ENCODE measurements at places on chromosomes 1 and 21.

GRCh38 chr1:195113471-195113870, 1494.8 kb downstream of the KCNT2 start:
- no peak for DNase-seq

- DNase-seq, result peak; percentile 91
These were observed 30.6 kb upstream of the LYPD8 start for GRCh38 chr1:248786156-248786555.

- no peak for DNase-seq
These were observed 70.9 kb downstream of the DIRAS3 start for GRCh38 chr1:67979532-67979931.

- DNase-seq, result peak; percentile 22
These were observed 841 bp downstream of the SNX27 start for GRCh38 chr1:151612501-151613281.

DNA sequence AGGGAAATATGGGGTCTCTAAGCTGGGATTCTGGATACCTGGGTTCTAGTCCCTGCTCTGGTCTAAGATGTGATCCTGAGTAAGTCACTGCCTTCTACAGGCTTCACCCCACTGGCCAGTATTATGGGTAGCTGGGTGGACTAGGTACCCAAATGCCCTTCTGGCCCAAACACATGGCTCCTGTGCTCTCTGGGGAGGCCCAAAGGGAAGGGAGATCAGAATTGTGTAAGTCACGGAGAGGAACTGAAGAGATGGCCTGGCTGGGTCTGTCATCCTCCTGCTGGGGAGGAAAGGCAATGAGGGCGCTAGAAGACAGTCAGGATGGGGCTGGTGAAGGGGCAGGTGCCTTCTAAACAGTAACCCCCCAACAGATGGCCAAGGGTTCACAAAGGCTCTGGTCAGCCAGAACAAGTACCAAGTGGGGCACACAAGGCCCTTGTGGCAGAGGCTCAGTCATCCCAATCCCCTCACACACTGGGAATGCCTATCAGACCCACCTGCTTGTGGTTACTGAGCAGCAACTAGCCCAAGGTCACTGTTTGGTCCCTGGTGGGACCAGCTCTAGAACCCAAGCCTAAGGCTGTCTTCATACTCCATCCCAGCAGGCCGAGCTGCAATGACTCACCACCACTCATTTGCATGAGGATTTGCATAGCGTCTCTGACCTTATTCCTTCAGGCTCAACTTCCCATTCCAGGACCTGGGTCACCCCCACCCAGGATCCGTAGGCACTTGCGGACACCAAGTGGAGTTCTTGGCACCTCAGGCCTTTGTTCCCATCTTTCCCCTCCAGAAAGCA, 9.2 kb downstream of the MEF2D start:
- DNase-seq, result peak; percentile 81

DNA sequence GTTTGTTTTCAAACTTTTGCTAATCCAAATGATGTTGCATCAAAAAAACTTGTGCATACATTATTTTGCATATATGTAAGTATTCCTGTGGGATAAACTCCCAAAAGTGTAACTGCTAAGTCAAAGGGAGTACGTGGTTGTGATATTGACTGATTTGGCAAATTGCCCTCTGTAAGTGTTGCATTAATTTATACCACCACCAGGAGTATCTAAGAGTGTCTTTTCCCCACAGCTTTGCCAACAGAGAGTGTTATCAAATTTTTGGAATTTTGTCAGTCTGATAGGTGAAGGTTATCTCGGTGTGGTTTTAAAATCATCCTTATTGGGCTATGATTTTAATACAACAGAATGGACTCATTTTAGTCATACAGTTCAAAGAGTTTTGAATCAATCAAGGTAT, 30.1 kb upstream of the PARP1 start:
- peak; percentile 1 for DNase-seq

GRCh38 chr1:92929461-92929860, 31.8 kb downstream of the DIPK1A start:
- DNase-seq, result peak; percentile 33

DNA sequence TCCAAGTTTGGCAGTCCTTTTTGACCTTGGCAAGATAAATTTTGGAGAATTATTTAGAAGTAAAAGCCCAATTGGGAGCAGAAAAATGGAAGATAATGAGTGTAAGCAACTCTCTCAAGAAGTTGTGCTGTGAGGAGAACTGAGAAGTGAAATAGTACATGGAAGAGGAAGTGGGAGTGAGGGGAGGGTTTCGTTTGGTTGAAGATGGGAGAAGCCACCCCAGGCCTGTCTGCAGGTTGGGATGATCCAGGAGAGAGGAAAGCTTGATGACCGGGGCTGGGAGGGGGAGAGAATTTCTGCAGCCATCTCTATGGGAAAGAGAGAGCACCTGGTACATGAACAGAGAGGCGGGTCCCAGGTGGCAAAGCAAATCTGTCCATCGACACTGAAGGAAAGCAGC, 8.6 kb upstream of the RCAN1 start:
- peak; percentile 83 for DNase-seq

- DNase-seq, result peak; percentile 85
These were observed 1.9 kb downstream of the PLEKHA6 start for GRCh38 chr1:204357551-204358490.

- no peak for DNase-seq
These were observed 218.2 kb upstream of the ADGRL2 start for GRCh38 chr1:81582467-81582986.

GRCh38 chr1:72466376-72466775, 184.0 kb upstream of the NEGR1 start:
- no peak for DNase-seq

DNA sequence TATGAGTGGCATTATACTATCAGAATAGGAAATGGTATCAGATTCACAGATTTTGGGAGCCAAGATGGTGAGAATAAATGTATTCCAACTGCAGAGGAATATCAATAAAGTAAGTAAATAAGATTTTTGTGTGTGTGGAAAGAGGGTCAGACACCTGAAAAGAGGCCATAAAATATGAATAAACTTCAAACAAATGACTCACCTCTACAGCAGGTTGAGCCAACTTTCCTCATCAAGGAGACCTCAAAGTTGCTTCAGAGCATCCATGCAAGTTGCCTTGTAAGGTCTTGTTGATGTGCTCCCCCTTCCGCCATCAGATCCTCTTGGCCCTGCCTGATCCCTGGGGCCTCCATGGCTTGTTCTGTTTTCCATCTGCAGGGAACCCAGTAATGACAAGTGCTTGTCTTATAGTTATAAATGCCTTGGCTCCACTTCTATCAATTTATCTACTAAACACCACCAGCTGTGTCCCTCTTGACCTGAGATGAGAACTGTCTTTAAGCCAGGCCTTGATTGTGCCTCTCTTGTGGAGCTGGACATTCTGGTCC, 775.6 kb downstream of the LTN1 start:
- DNase-seq, result no peak

DNA sequence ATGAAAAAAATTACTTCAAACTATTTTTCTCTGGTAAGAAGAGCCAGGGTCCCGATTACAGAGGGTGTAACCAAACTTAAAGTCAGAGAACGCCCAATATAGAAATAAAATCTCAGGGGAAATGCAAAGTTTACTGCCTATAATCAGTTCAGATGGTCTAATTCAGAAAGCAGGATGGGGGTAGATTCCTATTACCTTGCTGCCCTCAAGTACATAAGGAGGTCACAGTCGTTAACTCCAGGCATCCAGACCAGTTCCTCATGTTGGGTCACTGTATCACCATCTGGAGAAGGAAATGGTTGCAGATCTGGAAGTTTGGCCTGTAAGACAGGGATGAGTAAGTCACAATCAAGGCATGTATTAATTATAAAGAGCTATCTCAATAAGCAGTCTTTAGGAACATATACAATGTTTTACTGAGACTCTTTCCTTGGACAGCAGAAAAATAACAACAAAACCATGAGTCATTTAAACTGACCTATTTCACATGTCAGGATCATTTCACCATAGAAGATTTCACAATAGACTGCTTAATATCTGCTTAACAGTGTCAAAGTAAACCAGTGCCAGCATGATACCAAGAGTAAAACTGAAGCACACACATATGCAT, 179.4 kb downstream of the SLC45A1 start:
- DNase-seq, result peak; percentile 69

DNA sequence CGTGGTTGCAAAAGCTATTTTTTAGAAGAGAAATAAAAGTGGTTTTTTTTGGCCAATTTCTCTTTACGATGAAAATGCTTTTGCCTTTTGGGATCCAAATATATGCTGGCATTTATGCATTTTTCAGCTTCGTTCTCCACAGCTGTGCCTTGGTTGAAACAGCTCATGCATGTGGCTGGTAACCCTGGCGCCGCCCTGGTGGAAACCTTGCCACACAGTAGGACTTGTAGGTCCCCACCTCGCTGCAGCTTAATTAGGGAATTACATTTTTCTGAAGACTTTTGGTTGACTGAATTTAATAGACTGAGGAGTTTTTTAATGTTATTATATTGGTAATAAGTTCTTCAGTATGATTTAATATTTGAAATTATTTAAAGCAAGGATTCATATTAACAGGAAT, 12.7 kb upstream of the PCP4 start:
- DNase-seq, result no peak

DNA sequence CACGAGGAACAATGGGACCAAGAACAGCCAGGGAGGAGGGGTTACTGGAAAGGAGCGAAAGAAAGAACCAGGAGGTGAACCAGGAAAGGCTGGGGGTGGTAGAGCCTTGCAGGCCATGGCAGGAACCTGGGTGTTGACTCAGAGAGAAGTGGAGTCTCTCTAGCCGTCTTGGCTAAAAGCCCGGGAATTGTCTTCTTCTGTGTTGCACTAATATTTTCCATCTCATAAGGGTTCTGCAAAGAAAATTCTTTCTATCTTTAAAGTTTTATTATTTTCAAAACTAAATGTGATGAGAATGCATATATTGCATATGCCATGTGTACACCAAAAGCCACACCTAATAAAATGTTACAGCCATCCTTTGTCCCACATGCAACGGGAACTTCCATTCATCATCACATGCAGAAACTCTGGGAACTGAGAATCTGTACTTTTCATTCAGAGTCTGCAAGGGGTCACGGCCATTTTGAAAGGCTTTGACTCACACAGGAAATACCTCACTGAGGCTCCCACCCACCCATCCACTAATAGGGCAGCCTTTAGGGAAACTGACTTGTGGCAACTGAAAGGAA, 38.0 kb downstream of the ERG start:
- no peak for DNase-seq

Measured in MV-4-11 (cell line).